Bone marrow (tissue), 2 donors: ENCODE measurements at places on chromosomes 1 and 21.

DNA sequence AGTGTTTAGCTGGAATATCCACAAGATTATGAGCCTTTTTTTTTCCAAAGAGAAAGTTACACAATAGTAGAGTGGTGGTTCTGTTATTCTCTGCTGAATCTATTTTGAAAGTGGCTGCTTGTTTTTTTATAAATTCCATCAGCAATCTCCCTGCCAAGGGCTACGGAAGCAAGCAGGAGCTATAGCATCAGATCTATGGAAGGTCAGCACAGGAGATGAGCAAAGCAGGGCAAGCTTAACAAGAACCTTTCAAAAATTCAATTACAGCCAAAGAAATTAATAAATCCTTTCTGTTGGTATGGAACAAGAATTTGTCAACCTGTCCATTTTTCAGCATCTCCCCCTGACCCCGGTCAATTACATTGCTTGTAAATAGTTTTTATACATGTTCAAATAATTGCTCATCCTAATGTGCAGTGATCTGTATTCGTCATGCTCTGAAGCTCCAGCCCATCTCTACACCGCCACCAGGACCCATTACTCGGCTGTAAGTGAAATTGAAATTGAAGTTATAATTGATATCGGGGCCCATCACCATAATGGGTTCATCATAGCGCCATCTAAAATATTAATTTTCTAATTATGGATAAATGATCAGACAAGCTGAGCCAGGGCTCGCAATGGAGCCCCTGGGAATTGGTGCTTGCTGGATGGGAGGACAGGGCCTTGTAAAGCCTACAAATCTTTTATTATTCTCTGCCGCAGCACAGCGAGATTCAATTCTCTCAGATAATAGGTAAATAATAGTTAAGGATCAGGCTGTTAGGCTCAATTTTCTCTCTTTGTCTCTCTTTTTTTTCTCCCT lies 215.1 kb downstream of the ATG4C start:
- no peak for DNase-seq

DNA sequence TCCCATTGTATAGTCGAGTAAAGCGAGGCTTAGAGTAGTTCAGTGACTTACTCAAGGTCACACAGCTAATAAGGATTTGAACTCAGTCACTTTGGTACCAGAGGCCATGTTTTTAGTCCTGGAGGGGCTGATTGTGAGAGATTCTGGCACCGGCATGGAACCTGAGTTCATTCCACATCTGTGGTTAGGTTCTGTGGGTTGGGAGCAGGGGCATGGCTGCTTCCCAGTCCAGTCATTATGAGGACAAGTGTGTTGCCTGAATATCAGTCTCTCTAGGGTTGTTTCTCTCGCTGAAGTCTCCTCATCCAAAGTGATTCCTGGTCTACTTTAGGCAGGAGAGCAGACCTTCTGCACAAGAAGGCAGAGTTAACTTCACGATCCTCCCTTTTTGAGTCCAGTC lies 90.6 kb downstream of the C1orf94 start:
- no peak for DNase-seq

DNA sequence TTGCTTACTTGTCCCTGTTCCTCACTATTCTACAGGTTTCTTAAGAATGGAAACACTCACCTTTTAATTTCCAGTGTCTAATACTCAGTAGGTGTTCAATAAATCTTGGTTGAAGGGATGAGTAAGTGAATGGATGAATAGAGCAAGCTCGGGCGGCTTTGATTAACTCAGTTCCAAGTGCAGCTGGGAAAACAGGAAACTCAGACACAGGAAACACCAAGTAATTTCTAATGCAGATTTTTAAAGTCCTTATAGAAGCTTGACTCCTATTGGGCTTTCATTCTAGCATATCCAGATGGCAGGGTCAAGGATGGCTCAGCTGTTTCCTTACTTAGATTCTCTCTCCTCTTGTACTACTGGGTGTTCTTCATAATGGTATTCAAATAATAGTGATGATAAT lies 14.0 kb downstream of the CAMK1G start:
- DNase-seq, result no peak

DNA sequence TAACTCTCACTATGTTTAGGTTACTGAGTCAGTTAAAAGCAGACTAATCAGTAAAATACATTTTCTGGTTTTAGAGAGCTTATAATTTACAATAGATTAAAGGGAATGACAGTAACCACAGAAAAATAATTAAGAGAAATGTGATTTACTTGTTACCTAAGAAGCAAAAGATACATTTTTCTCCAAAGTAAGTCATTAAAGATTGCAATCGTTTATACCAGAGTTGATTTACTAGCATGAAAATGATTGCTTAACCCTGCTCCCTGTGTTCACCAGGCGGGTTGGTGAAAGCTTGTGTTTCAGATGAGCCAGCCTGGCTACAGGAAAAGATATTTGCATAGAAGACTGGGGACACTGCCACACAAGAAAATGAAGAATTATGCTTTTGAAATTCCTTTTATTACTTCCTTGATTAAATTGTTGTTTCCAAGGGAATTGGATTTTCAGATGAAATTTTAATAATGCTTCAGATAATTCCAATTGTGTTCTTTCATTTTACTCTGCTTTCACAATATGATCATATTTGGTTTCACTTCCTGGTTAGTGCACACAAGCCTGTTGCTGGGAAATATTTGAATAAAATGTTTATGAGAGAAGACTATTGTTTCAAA lies 27.9 kb downstream of the LRRC8B start:
- DNase-seq, result no peak

DNA sequence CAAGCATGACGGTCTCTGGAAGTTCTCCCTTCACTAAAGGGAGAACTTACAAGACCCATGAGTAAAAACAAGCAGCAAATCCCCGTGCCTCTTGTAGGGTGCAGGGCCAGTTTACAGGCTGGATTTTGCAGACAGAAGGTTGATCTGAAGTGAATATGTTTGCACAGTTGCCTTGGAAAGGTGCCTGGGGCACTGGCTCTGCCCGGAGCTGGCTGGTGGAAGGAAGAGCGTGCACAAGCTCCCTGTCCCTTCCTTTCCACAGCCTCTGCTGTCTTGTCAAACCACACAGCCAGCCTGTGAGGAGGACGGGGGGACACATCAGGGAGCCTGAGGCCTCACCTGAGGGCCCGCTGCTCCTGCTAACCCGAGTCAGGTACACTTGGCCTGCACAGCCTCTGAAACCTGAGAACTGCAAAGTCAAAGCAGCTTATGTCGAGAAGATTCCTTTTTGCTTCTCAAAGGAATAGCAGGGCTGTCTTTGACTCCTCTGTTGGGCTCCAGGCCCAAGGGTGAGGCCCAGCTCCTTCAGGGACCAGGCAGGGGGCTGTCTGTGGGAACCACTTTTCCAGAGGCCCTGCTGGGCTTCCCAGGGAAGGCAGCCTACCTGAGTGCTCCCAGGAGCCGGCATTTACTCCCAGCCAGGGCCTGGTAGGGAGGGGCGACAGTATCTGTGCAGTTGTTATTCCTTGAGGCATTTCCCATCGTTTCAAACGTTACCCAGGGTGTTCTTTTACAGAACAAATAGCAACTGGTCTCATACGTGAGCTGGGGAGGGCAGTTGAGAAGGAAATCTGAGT lies 251.5 kb downstream of the SIPA1L2 start:
- no peak for DNase-seq
